ENCODE measurements at places on chromosomes 7 and 10.

GRCh38 chr7:22551768-22552513, 52.0 kb upstream of the STEAP1B start:
- DNase-seq = no peak

- DNase-seq = no peak
Measured at GRCh38 chr7:35623381-35623780, 71.6 kb downstream of the HERPUD2 start.

- DNase-seq = no peak
Measured at GRCh38 chr10:88386204-88386788, 196.8 kb downstream of the RNLS start.

- DNase-seq = no peak
Measured at GRCh38 chr10:63889803-63890202, 368.6 kb downstream of the REEP3 start.

GRCh38 chr7:41787651-41788350, 84.9 kb upstream of the INHBA start:
- no peak for DNase-seq

DNA sequence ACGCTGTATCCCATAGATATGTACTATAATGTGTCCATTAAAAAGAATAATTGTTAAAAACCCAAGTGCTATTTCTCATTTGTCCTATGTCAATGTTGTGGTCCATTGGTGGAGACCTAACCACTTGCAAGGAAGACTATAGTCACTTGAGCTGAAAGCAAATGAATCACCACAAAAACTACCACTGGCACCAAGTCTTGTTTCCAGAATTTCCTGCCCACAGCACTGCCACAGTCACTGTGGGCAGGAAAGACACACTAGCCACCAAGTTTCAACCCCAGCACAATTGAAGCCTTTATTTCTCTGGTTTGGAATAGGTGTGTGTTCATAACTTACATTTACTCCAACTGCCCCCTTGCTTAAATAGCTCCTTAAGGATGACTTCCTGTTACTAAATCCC, 12.4 kb downstream of the DIP2C start:
- DNase-seq = no peak

GRCh38 chr7:69673074-69673473, 74.8 kb downstream of the AUTS2 start:
- DNase-seq = no peak

DNA sequence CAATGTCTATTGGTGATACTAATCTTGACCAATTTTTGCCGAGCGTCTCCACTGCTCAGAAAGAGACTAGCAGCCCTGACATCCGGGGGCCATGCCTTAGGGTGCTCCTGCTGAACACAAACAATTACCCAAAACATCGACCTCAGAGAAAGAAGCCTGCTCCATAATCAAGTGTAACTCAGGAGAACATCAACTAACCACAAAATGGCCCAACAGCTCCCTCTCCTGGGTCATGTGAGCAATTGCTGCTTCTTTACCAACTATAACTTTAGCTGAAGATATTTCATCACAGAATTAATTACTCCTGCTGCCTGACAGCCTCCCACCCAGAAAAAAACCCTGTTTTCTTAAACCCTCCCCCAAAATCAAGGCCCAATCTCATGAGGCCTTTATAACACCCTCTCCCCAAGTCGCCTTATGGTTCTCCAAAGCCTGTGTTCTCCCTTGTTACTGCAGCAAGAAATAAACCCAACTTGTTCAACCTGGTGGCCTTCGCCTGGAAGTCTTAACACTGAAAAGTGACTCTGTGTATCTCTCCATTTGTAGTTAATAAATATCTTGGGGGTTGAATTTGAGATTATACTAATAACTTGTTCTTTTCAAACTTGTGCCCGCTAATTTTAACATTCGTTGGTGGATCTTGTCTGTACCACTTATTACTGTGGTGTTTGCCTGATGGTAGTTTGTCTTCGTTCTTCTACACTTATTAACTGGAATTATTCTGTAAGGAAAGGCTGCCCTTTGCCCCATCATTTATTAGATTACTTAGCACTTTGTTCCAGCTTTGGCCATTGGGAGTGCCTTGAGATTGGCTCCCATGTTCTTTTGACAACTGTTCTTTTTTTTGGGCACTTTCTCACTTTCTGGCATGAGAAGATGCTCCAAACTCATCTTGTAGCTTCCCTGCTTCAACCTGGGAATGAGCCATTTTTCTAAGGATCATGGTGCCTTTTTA, 21.2 kb upstream of the RAMP3 start:
- peak; percentile 20 for DNase-seq

- DNase-seq = no peak
Measured at GRCh38 chr7:157513682-157514081, 176.9 kb downstream of the DNAJB6 start.

DNA sequence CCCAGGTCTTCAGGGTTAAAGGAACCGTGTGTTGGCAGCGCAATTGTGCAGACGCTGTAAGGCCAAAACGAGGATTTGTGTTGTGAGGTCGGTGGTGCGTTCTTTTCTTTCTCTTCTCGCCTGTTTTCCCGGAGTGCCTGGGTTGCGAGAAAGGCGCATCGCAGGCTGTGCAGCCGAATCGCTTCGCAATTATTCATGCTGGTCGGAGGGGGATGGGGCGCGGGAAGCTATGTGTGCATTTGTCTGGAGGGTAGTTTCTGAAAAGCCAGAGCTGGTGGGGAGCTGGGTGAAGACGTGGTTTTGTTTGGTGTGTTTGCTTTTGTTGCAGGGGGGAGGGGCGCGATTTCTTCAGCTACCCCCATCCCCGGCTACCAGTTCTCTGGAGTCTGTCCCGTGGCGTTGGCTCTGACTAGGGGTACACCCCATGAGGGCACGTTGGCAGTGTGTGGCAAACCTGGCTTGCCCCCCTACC, 2.1 kb downstream of the MXI1 start:
- DNase-seq = peak; percentile 61

GRCh38 chr7:4071370-4072058, 610.6 kb upstream of the FOXK1 start:
- DNase-seq = no peak

GRCh38 chr7:14858410-14858809, 44.1 kb downstream of the DGKB start:
- DNase-seq = no peak

DNA sequence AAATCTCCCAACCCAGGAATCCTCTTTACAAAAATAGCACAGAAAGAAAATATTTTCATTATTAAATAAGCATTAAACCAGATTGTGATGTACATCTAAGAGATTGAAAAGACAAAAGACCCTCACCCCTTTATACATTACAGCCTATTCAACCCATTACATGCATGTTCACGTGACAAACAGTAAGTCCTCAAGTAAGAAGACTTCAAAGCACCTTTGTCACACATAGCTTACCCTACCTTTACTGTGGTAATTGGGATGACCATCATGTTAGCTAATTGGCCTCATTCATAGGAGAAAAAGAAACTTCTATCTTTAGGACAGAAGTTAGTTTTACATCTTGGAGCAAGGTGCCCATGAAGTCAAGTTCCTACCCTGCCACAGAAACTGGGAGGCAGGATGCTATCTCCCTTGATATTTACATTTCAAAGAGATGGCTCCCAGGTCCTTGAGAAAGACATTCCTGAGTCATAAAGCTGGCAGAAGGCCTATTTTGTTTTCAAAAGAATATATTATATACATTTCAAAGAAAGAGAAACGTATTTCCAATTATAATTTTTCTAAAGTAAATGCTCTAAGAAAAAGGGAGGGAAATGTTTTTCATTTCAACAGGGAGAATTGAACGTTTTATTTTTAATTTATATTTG, 48.1 kb downstream of the GNAI1 start:
- no peak for DNase-seq

GRCh38 chr10:11140963-11141362, 123.3 kb downstream of the CELF2 start:
- no peak for DNase-seq

- no peak for DNase-seq
Measured at GRCh38 chr10:114009281-114009996, 34.2 kb upstream of the ADRB1 start.

DNA sequence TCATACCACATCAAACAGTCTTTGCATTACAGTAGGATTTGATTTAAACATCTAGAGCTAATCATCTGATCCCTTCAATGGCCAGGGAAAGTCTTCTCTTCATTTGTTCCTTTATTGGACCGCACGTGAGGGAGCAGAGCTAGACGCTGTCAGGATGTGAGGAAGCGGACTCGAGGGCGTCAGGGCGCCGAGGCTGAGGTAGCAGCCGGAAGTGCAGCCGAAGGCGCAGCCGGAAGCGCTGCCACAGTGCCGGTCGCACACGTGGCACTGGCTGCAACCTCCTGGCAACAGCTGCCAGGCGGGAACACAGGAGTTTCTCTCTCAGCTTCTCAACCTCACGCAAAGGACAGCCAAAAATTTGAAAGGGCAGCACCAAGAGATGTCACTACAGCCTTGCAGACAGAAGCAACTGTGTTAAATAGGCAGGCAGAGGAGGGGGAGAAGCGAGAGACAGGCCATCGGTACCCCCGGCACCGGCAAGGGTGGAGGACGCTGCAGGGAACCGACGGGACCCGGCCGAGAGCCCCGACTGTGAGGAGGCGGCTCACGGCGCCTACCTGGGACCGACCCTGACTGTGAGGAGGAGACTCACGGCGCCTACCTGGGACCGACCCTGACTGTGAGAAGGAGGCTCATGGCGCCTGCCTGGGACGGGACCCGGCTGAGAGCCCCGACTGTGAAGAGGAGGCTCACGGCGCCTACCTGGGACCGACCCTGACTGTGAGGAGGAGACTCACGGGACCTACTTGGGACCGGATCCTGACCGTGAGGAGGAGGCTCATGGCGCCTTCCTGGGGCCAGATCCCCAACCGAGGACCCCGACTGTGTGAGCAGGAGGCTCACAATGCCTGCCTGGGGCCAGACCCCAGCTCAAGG, 32.3 kb downstream of the VIPR2 start:
- no peak for DNase-seq

DNA sequence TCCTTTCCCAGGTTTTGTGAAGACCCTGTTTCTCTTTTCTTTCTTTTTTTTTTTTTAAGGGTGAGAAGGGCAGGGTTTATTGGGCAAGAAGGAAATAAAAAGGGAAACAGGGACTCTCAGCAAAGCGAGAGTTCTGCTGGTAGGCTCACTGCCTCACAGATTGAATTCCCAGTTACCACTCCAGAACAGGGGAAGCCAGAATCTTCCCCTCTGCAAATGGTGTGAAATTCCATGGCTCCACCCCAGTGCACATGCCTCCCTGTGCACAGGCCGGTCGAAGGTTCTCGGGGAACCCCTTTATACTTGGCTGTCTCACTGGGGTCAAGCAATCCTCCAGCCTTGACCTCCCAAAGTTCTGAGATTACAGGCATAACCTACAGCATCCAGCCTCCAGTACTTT, 10.5 kb upstream of the GUSB start:
- no peak for DNase-seq

All from T-helper 22 cell (primary cell).